Ammon's horn (tissue), 1 donor: ENCODE measurements at places on chromosomes 4 and X.

- no peak for DNase-seq
Measured at GRCh38 chr4:52554612-52555355, 104.3 kb downstream of the USP46 start.

- no peak for DNase-seq
Measured at GRCh38 chr4:90127706-90128345, 632 bp downstream of the CCSER1 start.

GRCh38 chr4:183700407-183700806, 41.3 kb downstream of the TRAPPC11 start:
- DNase-seq = no peak

GRCh38 chr4:121380776-121381462, at the start of gene QRFPR:
QRFPR (minus strand) TSS chr4:121381018; CDS start chr4:121380647, 371 bp downstream.
- no peak for DNase-seq

DNA sequence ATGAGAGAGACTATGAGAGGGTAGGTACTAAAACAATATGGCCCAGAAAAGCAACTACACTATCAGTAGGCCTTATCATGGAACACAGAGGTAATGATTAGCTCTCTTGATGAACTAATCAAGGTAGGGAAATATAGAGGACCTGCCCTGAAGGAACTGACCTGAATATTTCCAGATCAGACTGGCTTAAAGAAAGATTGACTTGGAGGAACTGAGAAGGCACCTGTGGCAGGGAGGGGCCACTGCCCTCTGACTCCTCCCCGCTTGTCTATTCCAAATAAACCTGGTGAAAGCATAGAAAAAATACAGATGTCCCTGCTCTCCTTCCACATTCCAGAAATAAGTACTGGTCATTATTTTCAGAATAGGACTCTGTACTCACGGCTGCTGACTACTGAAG, 5.5 kb downstream of the RPS6KA6 start:
- DNase-seq = no peak

GRCh38 chrX:130118441-130119311, 8.4 kb upstream of the ELF4 start:
- no peak for DNase-seq

DNA sequence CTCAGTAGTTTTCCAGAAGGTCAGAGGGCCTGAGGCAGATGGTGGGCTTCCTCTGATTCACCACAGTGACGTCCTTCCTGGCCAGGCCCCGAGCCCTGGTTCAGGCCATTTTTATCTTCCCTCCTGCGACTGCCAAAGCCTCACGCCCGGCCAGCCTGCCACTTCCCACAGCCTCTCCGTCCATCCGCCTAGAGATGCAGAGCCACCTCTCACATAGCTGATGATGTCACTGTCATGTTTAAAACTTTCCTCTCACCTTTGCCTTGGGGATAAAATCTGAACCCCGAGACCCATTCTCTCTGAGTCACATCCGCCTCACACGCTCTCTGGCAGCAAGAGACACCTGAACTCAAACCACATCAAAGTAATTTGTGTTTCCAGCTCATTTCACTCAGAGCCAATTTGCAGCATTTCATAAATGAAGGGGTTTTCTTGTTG, 175.3 kb downstream of the QDPR start:
- no peak for DNase-seq

- no peak for DNase-seq
Measured at GRCh38 chr4:127668770-127669169, 36.0 kb downstream of the INTU start.

DNA sequence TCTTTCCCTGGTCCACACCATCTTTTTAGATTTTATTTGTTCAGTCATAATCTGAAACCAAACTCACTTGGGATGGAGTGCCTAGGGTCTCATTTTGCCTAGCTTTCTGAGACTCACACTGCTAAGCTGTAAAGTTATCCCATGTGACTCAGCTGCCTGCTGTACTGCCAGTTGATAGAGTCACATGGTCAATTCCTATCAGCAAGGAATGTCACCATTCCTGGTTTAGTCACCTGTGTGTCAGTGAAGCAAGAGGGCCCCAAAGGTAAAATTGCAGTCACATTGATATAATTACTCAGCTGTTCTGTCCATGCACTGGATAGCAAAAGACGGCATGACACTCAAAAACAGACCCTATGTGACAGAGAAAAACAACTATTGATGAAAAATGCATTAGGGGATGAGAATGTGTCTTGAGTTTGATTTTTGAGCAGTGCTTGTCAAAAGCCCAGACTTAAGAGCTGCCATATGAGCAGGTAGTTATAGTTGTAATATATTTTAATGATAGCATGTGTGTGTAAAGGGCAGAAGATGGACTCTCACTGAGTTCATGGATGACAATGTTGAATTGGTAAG, 413.2 kb downstream of the PPARGC1A start:
- DNase-seq = no peak

GRCh38 chr4:37383579-37384229, 139.2 kb downstream of the NWD2 start:
- DNase-seq = peak; percentile 43

GRCh38 chr4:182510836-182511235, 267.6 kb downstream of the TENM3 start:
- DNase-seq = no peak

DNA sequence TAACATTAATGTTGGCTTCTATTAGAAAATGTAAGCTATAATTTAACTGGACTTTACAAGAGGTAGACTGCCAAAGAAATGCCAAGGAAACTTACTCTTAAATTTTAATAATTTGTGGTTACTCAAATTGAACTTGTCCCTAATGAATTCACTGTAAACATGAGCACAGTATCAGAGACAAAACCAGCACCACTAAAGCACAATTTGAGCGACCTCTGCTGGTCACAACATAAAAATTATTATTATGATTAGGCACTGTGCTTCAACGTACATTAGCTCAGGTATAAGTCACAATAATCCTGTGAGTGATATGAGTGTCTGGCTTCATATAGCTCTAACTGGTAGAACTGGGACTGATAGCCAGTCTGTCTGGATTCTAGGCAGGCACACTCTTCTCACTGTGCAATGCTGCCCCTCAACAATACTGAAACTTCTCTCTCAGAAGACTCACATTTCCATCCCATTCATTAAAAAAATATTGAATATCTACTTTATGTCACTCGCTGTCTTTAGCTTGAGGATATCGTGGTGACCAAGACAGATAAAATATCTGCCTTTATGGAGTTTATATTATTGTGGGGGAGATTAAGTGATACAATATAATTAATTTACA, 8.0 kb downstream of the NUDT6 start:
- peak; percentile 31 for DNase-seq

DNA sequence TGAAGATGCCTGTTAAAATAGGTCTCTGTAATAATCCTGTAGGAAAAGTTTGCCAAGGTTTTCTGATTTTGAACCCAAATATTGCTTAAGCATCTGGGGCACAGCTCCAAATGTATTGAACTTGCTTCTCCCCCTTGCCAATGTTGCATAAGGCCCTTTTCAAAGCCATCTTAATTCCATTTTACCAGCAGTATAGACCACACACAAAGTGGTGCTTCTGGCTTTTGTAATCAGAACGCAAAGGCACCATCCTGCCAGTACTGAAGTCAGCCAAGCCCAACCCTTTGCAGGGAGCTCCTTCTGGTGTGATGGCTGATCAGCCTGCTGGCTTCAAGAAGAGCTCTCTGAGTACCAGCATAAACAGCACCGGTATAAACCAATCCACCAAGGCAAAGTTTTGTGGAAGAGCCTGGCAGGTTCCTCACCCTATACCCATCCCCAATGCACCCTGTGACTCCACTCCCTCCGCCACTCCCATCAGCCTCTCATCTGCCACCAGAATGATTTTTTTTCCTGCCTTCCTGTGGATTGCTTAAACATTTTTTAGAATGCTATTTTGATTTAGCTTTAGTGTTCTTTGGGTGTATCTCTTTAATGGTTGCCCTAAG, 39.2 kb upstream of the USP9X start:
- DNase-seq = peak; percentile 13
